ENCODE measurements at places on chromosomes 7 and 10.

- DNase-seq, result no peak
Observed at GRCh38 chr7:70334871-70335270, 736.6 kb downstream of the AUTS2 start.

DNA sequence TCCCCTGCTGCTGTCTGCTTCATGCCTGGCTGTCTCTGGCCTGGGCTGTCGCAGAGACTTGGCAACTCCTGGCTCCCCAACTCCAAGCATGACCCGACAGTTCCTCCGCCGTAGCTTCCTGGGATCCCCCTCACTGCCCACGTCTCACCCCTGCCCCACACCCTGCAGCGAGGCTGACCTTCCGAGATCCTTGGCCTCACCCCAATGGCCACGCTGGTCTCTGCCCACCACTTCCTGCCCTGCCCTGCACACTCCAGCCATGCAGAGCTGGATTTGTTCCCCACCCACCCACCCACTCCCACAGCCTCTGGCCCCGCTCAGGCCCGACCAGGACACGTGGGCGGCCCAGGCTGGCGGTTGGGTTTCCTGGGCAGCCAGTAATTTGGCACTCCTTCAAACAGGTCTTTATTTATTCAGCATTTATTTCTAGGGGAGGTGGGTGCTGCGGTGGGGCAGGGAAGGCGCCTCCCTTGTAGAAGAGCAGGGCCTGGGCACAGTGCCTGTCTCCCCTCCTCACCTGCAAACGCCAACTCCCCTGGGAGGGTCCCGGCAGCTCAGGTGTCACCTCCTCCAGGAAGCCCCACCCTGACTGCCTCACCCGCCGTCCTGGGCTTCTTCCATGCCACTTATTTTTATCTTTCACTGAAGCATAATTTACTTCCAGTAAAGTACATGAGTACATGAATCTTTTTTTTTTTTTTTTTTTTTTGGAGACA is 25.5 kb downstream of the GTF2IRD1 start:
- DNase-seq, result no peak

- no peak for DNase-seq
Observed at GRCh38 chr10:90321132-90321816, 536.6 kb downstream of the HTR7 start.

- DNase-seq, result no peak
Observed at GRCh38 chr10:1180836-1181235, 124.7 kb downstream of the WDR37 start.

GRCh38 chr7:27996141-27996540 is 184.5 kb downstream of the JAZF1 start:
- no peak for DNase-seq

DNA sequence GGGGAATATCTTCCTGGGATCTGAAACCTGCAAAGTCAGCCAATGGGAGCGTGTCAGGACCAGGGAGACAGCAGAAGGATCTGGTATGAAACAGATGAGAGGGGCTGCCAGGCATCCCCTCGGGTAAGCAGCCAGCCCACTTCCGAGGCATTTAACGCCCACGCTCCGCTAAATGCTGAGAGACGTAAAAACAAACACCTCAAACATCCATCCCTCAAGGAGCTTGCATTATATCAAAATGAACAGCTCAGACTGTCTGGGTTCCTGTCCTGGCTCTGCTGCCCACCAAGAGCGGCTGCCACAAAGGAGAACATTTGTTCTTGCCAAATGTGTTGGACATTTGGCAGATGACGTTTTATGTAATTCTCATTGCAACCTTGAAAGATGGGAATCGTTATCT is 7.0 kb upstream of the SERPINE1 start:
- DNase-seq, result no peak

DNA sequence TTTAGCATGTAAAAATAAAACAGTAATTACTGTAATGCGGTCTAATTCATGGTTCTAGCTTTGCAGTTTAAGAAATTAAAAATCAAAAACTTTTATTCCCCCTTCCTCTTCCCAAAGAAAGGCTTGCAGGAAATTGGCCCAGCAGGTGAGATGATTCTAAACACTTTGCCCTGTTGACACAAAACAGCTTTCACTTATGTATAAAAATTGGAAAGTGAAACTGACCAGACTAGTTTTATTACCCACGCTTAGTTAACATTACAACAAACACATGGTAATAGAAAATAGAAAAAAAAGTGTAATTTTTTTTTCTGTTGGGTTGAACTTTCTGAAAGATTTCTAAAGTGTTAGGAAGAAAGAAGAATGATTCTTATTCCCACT is 1.2 kb upstream of the CCDC6 start:
- no peak for DNase-seq
